AG09309 (cell line): ENCODE measurements at places on chromosomes 1 and 21.

DNA sequence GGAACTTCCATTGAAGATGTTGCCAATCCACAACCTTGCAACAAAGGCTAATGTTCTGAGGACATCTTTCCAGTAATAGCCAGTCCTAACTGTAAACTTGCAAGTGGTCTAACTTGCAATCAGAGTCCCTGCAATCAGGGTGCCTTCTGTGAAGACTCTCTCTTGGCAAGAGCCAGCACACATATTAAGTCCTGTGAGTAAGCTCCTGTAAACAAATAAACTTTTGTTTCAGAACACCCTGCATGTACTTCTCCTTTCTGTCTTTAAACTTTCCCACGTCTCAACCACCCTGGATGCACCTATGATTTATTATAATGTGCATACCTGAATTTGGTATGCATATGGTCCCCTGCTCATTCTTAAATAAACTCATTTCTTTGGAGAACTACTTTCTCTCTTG is 9.1 kb downstream of the GBP7 start:
- no peak for DNase-seq

- DNase-seq: no peak
Observed at GRCh38 chr1:226606311-226607267, 58.0 kb downstream of the STUM start.

DNA sequence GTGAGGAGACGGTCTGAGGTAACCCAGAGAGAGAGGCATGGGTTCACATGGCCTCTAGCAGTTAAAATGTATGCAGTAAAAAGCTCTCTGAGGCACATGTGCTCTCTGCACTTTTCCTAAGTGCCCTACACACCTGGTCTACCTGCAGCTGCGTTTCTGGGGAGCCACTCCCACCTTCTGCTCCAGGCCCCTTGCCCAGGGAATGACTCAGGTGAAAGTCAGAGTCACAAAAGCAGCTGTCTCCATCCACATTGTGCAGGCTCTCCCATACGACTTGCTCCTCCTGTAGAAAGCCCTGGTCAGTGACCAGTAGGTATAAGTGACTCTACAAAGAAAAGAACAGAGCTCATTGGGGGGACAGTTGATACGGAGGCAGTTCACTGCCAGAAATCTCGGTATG is 8.8 kb downstream of the MINDY1 start:
- no peak for DNase-seq

- DNase-seq: no peak
Observed at GRCh38 chr1:111195002-111195684, 5.3 kb downstream of the DENND2D start.

DNA sequence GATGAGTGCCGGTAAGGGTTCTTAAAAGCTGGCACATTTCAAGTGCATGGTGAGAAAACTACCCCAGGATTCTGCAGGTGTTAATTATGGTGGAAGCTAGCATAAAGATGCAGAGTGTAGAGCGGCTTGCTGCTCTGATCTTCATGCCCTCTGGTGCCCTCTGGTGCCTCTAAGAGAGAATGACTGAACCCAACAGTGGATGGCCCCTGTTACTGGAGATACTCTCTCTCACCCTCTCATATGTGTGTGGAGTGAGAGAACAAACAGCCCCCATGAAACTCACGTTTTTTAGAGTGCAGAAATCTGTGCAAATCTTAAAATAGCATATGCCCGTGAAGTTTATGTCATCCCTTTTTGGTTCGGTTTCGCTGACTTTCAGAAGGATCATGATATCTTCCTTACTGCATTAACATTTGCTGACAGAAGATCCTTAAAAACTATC is 90.0 kb downstream of the GRIK1 start:
- peak; percentile 17 for DNase-seq

DNA sequence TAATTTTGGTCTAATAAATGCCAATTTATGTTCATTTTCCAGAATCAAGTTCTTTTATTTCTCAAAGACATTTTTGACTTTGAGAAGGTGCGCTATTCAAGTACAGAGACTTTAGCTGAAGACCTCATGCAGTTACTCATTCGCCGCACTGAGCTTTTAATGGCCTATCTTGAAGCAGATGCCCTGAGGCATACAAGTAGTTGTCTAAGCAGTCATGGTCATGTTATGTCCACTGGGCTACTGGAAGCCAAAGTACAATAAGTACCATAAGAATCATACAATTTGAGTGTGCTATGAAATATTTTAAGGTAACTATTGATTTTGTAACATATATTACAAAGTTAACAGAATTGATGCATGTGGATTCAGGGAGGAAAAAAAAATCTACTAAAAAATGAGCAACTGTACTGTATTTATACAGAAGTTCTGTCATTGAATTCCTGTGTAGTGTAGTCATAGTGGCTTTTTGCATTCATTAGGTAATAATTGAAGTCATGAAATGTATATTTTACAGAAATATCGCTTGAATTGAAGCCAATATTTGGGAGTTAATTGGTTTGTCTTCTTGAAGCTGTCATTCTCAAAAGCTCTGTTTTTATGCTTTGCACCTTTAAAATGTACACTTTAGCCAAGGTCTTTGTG is 13.5 kb upstream of the NEXN start:
- no peak for DNase-seq

- DNase-seq: no peak
Observed at GRCh38 chr1:4375812-4376211, 278.6 kb upstream of the AJAP1 start.

- DNase-seq: no peak
Observed at GRCh38 chr1:94383966-94384408, 34.2 kb upstream of the ABCD3 start.

DNA sequence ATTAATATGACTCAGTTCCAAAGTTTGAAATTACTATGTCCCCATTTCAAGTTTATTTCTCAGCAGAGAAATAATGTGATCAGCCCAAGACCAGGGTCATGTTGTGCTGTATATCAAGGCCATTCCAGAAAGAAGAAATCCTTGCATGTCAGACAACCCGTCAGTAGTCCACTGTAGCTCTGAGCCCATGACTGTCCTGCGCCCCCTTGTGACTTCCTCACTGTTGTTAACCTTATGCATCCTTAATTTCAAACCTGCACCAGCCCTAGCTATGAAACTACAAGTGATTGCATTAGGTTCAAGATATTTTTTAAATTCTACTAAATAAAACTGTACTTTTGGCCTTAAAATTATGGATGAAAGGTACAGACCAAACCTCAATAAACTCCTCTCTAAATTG is 133.0 kb downstream of the LRRC7 start:
- DNase-seq: no peak

GRCh38 chr1:63648689-63649088 is 55.5 kb downstream of the PGM1 start:
- no peak for DNase-seq

- no peak for DNase-seq
Observed at GRCh38 chr1:52738893-52739292, 12.6 kb downstream of the ZYG11B start.

- DNase-seq: no peak
Observed at GRCh38 chr1:64886877-64887276, 79.5 kb downstream of the JAK1 start.

DNA sequence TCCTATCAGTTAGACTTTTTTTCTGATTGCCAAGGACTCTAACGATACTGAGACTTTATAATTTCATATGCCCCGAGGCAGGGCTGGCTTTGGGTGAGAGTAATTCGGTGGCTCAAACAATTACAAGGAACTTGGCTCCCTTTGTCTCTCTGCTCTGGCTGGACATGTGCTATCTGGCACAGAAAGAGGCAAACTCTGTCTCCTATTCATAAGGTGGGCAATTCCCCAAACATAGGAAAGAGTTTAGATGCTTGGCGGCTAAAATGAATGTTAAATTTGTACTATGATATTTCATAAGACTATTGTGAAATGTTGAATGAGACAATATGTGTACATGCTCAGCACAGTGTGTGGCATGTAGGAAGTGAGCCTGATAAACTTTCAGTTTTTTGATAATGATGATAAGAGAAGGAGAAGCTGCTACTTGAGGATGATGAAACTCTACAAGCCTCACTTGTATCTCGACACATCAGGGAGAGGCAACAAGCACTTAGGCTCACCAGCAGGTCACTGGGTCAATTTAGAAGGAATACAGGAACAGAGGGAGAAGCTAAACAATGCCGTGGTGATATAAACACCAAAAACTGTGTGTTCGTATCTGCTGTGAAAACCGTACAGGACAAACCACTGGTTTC is 12.6 kb upstream of the NTPCR start:
- no peak for DNase-seq

GRCh38 chr1:169812131-169812530 is 17.4 kb upstream of the METTL18 start:
- DNase-seq: no peak

GRCh38 chr21:33022489-33022827 is 3.3 kb upstream of the OLIG2 start:
- DNase-seq: no peak

- no peak for DNase-seq
Observed at GRCh38 chr1:66944330-66945274, 19.8 kb downstream of the MIER1 start.

DNA sequence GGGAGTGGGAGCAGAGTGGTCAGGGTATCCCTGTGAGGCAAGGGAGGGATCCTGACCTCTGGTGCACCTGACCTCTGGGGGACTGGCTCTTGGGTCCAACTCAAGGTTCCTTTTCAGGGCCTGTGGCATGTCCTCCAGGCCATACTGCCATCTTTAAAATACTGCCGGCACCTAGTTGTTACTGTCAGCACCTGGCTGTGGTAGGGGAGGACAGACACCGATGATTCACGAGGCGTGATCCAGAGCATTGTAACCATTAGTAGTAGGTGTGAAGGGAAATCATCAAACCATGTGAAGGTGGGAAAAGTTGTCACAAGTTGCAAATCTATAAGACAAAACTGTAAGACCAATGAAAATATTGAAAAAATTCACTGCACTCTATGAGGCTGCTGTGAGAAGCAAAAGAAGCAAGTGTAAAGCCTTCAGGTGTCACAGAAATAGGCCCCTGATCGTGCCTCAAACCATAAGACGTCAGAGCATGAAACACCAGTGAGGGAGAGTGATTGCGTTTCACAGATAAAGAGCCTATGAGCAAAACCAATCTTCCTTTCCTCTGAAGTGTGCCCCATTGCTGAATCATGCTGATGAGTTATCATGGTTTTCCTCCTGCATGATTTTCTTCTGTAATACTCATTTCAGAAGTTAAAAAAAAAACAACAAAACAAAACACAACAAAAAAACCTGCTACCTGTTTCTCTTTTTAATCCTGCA is 55.3 kb downstream of the CDC7 start:
- DNase-seq: peak; percentile 84

DNA sequence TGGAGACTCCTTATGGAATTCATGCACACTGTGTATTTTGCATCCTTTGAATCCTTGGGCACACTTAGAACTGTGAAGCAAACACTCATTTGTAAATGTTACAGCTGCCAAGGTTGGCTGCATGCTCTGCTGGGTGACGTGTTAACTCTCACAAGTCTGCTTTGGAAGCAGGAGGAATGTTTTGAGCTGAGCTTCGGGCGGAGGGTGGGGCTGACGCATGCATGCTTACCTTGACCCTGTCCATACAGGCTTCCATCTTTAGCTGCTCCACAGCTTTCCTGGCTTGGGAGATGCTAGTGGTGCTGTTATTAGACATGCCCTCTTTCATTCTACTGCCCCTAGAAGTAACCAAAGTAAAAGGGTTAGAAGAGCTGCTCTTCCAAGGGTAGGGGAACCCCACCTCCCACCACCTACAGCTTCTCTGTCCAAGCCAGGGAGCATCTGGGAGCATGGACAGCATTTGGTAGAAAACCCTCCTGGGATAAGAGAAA is 66.0 kb downstream of the GNG4 start:
- DNase-seq: no peak

- no peak for DNase-seq
Observed at GRCh38 chr1:91733108-91733710, 152.7 kb downstream of the TGFBR3 start.

GRCh38 chr1:32871364-32872191 is 866 bp upstream of the FNDC5 start:
- DNase-seq: no peak

- no peak for DNase-seq
Observed at GRCh38 chr1:1421147-1421906, at the start of gene ANKRD65. Gene ANKRD65 (minus strand): TSS chr1:1421276. CDS start chr1:1421005, 271 bp downstream.

DNA sequence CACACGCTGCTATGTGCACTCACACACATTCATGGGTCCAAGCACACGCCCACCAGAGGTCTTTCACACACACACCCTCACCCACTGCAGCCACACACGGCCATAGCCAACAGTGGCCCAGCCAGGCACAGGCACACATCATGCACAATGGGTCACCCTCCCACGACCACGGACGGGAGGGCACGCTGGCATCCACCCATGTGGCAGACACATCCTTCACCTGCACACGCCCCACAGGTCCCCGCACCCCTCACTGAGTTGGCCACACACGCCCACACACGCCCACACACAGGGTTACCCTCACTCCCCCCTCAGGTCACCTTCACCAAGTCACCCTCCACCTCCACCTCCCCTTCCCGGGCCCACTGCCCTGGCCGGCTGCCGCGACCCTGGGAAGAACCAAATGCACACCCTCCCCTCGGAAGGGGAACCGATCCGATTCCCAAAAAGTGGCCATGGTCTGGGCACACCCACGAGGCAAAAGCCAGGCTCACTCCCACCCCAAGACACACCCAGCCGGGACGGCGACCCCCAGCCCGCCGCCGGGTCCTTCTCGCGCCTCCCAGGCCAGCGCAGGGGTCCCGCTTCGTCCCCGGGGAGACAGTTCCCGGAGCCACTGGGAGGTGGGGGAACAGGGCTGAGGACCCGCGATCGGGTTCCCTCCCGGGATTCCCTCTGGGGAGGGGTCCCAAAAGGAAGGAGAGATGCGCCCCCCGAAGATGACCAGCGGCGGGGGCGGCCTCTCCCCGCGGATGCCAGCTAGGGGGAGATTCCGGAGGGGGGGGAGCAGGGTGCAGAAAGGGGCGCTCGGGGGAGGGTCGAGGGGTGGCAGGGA is 860 bp downstream of the SDC3 start:
- DNase-seq: no peak

DNA sequence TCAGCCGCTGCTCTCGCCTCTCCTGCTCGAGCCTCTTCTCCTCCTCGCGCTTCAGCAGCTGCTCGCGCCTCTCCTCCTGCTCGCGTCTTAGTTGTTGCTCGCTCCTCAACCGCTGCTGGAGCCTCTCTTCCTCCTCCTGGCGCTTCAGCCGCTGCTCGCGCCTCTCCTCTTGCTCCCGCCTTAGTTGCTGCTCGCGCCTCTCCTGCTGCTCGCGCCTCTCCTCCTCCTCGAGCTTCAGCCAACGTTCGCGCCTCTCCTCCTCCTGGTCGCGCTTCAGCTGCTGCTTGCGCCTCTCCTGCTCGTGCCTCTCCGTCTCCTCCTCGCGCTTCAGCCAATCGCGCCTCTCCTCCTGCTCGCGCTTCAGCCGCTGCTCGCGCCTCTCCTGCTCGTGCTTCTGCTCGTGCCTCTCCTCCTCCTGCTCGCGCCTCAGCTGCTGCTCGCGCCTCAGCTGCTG is 3.7 kb downstream of the TCHH start:
- peak; percentile 3 for DNase-seq

GRCh38 chr21:37028570-37028969 is 22.1 kb downstream of the RIPPLY3 start:
- DNase-seq: no peak

- no peak for DNase-seq
Observed at GRCh38 chr1:172273647-172274396, 146.7 kb upstream of the C1orf105 start.

DNA sequence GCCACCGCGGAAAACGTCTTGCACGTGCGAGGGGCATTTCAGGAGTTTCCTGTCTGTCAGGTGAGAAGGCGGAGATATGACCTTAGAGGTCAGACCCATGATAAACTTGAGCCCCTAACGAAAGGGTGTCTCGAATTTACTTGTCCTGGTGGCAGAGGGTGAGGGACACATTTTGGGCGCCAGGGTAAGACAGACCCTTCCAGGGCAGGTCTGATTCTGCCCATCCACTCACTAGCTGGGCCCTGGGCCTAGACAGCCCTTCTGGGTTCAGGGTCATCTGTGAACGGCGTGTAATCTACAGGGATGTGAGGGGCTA is 395 bp upstream of the CSRP1 start:
- no peak for DNase-seq
